ENCODE measurements at places on chromosomes 1 and 21.

DNA sequence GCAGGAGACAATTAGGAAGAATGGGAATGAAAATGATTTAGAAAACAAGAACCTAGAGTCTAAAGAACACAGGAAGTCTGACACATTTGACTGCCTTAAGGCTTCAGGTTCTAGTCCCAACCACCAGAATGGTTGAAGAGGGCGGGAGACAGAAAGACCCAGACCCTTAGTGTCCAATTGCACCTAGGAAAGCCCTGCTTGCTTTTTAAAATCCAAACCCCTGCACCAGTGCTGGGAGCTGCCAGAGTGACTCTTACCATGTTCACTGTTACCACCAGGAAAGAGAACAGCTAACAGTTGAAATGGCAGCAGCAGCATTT lies 265 bp downstream of the CD1B start:
- no peak for DNase-seq

- DNase-seq, result no peak
Observed at GRCh38 chr1:197806718-197807117, 31.4 kb upstream of the DENND1B start.

- DNase-seq, result no peak
Observed at GRCh38 chr1:61337981-61338848, 255.9 kb downstream of the NFIA start.

- DNase-seq, result no peak
Observed at GRCh38 chr21:38376235-38376634, 119.4 kb downstream of the KCNJ15 start.

Measured in stimulated activated CD4-positive, alpha-beta T cell treated with anti-CD3 and anti-CD28 coated beads, TNF-alpha, amount 100 ng/mL, for 1 hour (primary cell).